ENCODE measurements at places on chromosomes 7 and 10.
A peak's percentile ranks its signal among the peaks of the same experiment; 100 is the strongest.

- DNase-seq: no peak
These were observed 213.9 kb downstream of the CREB5 start for GRCh38 chr7:28626221-28626620.

- DNase-seq: no peak
These were observed 55.4 kb upstream of the RAB11FIP2 start for GRCh38 chr10:118102121-118102520.

- no peak for DNase-seq
These were observed 14.9 kb downstream of the DUSP5 start for GRCh38 chr10:110512461-110513187.

DNA sequence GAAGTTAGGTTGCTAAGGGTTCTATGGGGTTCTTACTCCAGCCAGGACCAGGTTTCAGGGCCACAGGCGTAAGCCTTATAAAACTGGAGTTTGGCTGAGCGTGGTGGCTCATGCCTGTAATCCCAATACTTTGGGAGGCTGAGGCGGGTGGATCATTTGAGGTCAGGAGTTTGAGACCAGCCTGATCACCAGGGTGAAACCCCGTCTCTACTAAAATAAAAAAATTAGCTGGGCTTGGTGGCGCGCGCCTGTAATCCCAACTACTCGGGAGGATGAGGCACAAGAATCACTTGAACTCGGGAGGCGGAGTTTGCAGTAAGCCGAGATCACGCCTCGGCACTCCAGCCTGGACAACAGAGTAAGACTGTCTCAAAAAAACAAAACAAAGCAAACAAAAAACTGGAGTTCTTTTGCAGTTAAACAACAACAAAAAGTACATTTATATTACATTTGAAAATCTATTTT lies 347 bp upstream of the RRP12 start:
- DNase-seq: no peak

DNA sequence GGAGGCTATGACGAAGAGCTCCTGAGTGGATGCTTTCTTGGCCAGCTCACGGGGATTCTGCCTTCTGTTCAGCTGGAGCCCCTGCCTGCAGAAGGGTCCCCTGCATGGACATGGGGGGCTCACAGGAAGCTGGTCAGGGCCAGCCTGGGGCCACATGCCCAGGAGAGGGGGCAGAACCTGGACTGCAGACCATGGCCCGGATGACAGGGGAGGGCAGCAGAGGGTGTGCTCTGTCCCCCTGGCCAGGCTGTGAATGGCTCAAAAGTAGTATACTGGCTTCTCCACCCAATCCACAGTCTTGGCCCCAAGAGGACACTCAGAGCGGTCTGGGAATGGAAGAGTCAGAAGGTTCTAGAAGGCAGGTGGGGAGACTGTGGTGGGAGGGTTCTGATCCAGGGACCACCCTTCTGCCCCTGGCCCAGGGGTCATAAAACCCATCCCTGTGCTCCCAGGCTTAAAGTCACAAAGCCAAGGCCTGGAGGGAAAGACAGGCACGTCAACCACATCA lies 40.3 kb downstream of the PPIF start:
- peak; percentile 15 for DNase-seq

DNA sequence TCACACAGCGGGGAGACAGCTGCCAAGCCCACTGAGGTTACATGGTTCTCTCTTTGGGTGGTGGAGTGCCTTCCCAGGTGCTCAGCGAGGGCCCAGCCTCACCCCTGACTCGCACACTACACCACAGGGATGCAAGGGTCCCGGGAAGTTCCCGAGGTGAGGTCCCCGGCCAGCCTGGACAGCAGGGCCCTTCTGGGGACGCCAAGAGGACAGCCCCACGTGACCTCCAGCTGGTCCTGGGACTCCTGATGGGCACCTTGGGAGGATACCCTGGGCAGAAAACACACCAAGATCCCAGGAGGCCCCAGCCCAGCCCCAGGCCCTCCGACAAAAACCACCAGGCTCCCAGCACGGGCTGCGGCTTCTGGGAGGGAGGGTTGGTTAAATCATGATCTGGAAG lies 8.3 kb downstream of the MICALL2 start:
- DNase-seq: no peak

- no peak for DNase-seq
These were observed 54.7 kb upstream of the BICC1 start for GRCh38 chr10:58457761-58458616.

DNA sequence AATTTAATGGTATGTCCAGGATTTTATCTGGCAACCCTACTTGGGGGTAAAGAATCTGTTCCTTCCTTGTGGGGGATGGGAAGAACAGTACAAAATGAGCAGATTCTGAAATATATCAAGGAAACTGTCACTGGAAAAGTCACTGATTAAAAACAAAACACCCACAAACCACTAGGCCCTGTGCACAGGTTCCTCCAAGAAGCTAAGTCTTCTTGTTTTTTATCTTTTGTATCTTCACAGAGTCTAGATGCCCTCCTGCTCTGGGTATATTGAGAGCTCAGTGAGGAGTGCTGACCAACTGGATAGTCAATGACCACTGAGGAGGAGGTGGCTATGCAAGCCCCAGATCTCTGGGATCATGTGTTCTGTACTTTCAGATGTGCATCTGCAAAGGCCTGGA lies 86.8 kb upstream of the ANKRD1 start:
- no peak for DNase-seq

DNA sequence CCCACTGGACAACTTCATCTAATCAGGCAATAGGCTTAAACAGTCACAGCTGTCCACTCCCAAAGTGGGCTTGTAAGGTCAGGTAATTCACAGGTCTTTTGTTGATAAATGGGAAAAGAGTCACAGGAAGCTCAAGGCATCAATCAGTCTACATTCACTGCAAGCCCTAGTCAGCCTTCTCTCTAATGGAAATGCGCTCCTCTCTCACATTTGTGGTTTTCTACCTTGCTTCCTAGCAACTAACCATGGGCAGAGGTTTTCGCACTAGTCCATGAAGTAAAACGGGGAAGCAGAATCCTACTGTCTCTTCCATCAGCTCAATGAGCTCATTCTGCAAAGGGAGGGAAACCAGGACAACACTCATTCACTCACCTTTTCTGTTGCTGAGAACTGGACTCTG lies 53.5 kb upstream of the APBB1IP start:
- DNase-seq: no peak

GRCh38 chr10:44961931-44962750 lies 2.5 kb downstream of the RASSF4 start:
- DNase-seq: no peak

DNA sequence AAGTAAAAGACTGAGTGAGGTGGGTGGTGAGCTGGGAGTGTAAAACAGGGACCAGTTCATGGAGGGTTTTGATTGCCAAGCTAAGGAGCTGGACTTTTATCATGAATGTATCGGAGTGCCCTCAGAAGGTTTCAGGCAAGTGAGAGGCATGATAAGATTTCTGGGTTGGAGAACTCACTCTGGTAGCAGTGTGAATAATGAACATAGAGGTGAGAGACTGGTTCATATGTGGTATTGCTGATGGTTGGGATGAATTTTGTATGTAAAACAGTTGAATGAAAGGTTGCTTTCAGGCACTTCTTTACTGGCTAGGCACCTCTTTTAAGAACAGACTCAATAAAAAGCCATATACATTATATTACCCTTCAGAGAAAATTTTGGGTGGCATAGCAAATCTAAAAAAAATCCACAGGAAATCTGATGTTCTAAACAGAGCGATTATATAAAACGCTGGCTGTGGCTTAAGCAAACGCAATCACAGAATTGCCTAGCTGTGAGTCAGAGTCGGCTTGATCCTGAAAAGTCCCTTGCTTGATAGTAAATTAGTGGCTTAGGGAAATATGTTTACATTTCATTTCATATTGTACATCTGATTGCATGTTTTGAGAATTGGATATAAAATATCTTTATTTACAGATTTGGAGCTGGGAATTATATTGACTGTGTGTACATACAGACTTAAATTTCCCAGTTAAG lies 92.9 kb upstream of the HDAC9 start:
- no peak for DNase-seq

DNA sequence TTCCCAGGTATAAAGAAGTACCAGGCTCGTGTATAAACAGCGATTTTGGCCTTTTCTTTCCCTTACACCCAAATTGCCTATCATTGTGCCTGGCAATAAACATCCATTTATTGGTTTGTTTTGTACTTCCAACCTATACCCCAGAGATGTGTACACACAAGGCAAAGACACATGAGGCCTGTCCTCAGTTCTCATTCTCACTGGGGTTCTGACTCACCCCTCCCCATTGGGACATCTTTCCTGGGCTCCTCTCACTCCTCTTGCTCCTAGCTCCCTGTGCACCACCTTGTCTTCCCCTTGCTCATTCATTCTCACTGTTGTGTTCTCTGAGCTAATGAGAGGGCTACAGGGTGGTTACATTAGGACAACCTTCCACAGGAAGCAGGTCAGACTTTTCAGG lies 240.7 kb downstream of the ANK3 start:
- DNase-seq: no peak

DNA sequence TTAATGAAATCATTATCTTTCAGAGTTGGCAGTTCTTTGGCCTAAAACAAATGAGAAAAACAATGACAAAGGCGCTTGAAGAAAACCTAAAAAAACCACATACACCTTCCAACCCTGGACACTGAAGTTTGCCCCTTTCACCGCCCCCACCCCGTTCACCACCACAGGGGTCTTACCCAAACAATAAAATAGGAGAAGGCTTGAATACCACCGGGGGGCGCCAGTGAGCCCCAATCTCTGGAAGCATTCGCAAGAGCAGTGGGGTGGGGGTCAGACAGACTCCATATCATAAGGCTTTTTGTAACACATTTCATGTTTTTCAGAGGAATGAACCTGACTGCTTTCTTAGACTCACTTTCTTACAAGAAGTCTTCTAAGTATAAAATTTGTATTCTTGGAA lies 163.6 kb downstream of the PIP4K2A start:
- peak; percentile 71 for DNase-seq

DNA sequence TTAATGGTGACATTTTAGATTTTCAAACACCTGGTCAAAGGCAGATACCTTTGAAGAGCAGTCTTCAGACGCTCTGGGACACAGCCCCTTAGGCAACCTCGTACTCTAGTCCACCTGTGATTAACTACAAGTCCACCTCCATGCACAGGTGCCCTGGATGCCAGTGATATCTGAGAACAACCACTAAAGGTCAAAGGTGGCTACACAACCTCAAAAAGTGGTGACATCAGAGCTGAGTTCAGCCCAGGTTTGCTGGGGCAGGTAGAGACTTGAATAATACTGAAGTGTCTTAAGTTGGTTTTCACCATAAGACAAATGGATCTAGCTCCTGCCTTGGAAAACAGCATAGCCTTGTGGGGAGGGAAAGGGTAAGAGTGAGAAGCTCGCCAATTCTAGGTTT lies 143.4 kb upstream of the ADO start:
- no peak for DNase-seq

DNA sequence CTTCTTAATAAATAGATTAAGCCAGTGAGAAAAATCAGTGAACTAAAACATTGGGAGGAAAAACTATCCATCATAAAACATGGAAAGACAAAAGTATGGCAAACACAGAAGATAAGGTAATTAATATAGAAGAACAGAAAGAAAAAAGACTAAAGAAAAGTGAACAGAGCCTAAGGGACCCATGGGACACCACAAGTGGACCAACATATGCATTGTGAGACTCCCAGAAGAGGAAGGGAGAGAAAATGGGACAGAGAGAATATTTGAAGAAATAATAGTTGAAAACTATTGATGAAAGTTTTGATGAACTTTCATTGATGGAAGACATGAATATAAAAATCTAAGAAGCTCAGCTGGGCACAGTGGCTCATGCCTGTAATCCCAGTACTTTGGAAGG lies 71.3 kb downstream of the ZNF783 start:
- DNase-seq: no peak

GRCh38 chr10:33064706-33065105 lies 106.7 kb upstream of the ITGB1 start:
- no peak for DNase-seq

DNA sequence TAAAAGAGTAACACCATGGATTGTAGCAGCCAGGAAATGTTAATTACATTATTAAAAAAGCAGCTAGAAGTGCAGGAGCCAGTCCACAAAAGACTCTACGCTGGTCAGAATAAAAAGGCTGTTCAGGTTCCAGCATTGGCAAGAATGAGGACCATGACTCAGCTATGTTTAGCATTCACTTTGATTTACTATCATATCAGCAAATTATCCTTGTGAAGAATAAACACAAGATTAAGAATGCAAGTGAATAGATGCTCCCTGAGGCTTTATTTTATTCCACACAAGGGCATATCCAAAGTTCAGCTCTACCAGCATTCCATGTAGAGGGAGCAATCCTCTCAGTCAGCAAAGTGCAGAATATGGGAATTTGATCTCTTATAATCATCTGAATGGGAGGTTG lies 13.6 kb downstream of the DGKB start:
- DNase-seq: no peak

DNA sequence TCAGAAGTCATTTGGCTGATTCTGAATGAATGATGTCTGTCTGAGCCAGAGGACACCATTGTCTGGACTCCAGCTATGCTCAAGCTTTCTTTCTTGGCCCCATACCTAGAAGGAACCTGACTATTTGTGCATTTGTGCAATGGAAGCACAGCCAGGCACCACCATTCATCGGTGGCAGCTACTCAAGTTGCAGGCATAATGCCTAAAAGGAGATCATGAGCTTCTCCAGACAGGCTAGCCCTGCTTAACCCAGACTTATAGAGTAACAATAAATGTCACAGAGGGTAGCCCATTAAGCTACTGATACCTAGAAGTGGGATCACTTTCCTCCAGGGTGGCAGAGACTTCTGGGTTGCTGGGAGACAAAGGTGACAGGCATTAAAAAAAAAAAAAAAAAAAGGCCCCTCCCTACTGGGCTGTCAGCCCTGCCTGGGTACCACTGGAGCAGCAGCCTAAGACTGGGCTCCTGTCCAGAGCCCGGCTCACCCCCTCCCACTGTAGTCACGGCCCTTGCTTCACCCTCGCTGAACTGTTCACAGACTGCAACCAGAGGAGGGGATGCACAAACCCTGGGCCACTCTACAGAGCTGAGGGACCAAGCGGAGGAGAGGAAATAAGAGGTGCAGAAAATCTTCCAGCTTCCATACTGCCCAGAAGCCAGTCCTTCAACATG lies 75.4 kb upstream of the ATP6V0A4 start:
- DNase-seq: no peak

GRCh38 chr7:66731986-66732385 lies 8.5 kb upstream of the RABGEF1 start:
- DNase-seq: no peak

- no peak for DNase-seq
These were observed 18.3 kb downstream of the FAM171A1 start for GRCh38 chr10:15352836-15353235.

DNA sequence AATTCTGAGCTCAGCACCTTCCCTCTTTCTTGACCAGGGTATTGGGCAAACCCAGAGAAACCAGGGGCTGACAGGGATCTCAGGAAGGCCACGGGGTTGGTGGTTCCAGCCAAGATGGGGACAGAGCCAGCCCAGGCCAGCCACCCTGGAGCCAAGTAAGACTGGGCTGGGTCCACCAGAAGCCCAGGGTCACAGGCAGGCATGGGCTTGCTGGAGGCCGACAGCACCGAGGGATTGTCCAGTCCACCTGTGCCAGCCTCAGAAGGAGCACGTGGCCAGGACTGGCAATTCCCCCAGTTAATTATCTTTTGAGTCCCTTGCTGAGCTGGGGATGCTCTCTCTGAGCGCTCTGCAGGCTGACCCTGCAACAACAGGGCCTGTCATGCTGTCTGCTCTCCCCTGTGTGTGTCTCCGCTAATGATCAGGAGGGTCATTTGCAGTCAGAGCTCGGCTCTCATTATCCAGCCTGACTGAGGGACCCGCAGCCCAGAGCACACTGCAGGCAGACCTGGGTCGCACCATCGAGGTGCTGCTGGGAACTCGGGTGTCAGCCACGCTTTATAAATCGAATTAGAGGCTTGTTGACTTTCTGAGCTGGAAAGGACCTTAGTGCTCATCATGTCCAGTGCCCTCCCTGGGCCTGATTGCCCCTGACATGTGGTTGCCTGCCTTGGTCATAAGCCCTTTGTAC lies 69.5 kb upstream of the PPIF start:
- no peak for DNase-seq

Measured in activated naive CD8-positive, alpha-beta T cell treated with anti-CD3 and anti-CD28 coated beads, Interleukin-2, amount 10 ng/mL, durations not matched to agents 7 days and 5 days (primary cell).